Thyroid gland (tissue), 4 donors: ENCODE measurements at places on chromosomes 6 and 20. TPM values are rescaled to one million over a fixed set of nuclear protein-coding genes. Genes with fewer than 3 reads are reported as not detected.

JPH2 gene
- 1.2 TPM for total RNA-seq

DNA sequence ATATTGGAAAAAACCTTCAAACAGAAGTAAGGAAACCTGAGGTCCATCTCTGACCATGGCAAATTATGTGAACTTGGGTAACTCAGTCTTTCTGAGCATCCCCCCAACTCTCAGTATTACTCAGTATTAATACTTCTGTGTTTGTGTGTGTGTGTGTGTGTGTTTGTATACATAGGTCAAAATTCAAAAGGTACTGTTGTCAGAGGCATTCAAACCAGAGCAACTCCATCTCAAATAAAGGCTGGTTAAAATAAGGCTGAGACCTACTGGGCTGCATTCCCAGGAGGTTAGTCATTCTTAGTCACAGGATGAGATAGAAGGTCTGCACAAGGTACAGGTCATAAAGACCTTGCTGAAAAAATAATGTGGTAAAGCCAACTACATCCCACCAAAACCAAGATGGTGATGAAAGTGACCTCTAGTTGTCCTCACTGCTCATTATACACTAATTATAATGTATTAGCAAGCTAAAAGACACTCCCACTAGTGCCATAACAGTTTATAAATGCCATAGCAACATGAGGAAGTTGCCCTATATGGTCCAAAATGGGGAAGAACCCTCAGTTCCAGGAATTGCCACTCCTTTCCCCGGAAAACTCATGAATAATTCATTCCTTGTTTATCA is 33.3 kb upstream of the SLC22A16 start:
- DNase-seq, result no peak
- no peak overlapping the region for H3K4me3 ChIP-seq
- H3K27me3 ChIP-seq, result no peaks in the 10 kb centered on the region
- no peaks in the 10 kb centered on the region for H3K4me1 ChIP-seq
- H3K27ac ChIP-seq, result no peak overlapping the region
- no peaks in the 10 kb centered on the region for H3K36me3 ChIP-seq

ZC3H12D gene
- 0.78 TPM for total RNA-seq

COL9A1 gene
- total RNA-seq, result not detected

GRCh38 chr6:44289726-44290260 is 19.5 kb downstream of the TMEM151B start:
- H3K4me3 ChIP-seq, result no peak overlapping the region
- no peak overlapping the region for H3K27ac ChIP-seq
- no peaks in the 10 kb centered on the region for H3K4me1 ChIP-seq
- DNase-seq, result peak; percentile 48
- peaks cover 4% of the 10 kb centered on the region for H3K27me3 ChIP-seq

DNA sequence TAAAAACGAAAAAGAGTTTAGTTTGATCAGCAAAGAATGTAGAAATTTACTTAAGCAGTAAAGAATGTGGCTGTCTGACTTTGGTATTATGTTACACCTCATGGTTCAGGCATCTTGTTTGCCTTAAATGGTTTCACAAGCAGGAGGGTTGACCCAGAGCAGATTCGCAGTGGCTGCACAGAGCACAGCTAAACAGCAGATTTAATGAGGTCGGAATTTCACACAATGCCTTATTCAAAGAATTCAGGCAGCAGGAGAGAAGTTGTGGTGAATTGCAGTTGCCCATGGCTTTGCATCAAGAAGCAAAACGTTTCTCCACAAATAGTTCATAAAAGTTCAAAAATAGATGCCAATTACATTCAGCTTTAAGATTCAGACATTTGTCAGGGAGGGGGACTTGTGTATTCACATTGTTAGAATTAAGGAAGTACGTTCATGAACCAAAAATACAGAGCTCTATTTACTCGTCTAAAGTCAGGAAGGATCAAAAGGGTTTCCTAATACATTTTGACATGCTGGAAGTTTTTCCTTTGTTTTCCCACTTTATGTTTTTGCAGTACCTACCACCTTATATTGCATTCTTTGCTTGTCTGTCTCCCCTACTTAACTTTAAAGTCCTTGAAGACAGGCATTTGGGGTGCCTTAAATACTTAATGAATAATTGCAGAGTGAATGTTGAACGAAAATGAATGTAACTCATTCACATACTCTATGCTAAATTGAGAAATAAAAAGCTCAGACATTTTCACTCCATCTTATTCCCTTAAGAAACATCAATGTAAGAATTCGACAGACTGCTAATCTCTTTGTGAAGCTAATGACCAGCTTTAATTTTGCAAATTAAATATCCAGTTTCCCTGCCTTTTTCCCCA is 1163.6 kb upstream of the CITED2 start:
- no peaks in the 10 kb centered on the region for H3K27me3 ChIP-seq
- peak overlapping the region; percentile 89 for H3K27ac ChIP-seq
- no peak overlapping the region for H3K4me3 ChIP-seq
- H3K4me1 ChIP-seq, result peaks cover 18% of the 10 kb centered on the region
- DNase-seq, result peak; percentile 62
- H3K36me3 ChIP-seq, result no peaks in the 10 kb centered on the region
